ENCODE measurements at places on chromosomes 11 and 22.

GRCh38 chr22:47201996-47202818, 439.8 kb downstream of the TBC1D22A start:
- DNase-seq, result no peak

DNA sequence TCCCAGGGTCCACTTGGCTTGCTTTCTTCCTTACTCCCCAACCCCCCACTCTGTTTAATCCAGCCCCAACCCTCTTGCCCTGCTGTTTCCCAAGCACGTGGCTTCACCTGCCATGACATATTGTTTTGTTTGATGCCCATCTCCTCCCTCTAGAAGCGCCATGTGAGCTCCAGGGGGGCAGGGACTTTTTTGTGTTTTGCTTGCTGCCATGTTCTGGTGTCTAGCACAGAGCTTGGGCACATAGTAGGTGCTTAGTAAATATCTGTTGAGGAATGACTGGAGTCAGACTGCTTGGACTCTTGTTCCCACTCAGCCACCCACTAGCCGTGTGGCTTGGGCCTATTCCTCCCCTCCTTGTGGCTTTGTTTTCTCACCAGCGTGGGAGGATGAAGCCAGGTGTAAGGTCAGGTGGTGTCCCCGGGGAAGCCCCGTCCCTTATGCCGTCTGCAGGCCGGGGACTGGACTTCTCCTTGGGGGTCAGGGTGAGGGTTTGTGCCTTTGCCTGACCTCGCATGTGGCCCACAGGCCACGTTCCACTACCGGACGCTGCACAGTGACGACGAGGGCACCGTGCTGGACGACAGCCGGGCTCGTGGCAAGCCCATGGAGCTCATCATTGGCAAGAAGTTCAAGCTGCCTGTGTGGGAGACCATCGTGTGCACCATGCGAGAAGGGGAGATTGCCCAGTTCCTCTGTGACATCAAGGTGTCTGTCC, 3.8 kb downstream of the AIP start:
- no peak for DNase-seq

DNA sequence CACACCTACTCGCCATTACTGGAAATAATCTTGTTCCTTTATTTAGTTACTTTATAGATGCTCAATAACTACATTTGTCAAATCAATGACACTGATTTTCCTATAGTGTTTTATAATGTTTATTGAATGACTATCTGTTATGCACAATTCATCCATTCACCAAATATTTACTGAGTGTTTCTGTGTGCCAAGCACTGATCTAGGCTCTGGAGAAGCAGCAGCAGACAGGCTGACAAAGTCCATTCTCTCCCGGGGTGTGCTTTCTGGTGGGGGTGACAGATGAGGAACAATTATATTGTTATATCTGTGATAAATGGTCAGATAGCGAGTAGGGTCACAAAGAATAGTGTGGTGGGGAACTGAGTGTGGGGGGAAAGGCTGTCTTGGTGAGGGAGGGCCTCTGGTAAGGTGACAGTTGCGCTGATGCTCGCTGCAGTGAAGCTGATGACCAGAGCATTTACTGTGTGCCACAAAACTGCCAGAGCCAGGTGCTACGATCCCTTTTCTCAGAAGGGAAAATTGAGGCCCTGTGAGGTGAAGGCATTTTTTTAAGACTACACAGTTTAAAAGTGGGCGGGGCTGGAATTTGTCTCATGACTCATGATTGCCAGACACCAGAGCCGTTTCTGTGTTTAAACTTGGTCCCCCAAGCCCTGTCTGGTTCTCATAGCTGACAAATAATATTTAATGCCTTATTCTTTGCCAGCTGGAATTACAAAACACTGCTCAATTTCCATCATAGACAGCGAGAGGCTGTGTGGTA, 10.2 kb downstream of the PACS1 start:
- no peak for DNase-seq

- peak; percentile 64 for DNase-seq
Observed at GRCh38 chr11:33329705-33330329, 72.6 kb downstream of the HIPK3 start.

- DNase-seq, result no peak
Observed at GRCh38 chr11:87466223-87466622, 428.5 kb downstream of the TMEM135 start.

DNA sequence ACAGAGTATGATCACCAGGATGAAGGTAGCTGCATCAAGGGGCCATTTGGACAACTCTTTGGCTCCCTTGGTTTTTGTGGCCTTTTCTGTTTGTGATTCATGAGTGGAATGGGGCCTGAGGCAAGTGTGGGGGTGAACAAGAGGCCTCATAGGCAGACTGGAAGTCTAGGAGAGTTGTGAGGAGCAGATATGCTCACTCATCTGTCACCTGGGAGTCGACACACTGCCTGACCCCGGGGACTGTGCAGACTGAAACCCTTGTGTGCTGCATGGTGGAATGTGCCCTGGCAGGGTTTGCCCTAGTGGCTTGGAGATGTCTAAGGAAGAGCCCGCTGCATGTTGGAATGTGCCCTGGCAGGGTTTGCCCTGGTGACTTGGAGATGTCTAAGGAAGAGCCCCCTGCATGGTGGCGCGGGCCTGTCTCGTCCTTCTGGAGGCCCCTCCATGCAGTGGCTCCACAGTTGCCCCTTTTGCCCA, 60.0 kb downstream of the MED15 start:
- DNase-seq, result no peak

- no peak for DNase-seq
Observed at GRCh38 chr11:96481771-96482170, 92.0 kb downstream of the JRKL start.

DNA sequence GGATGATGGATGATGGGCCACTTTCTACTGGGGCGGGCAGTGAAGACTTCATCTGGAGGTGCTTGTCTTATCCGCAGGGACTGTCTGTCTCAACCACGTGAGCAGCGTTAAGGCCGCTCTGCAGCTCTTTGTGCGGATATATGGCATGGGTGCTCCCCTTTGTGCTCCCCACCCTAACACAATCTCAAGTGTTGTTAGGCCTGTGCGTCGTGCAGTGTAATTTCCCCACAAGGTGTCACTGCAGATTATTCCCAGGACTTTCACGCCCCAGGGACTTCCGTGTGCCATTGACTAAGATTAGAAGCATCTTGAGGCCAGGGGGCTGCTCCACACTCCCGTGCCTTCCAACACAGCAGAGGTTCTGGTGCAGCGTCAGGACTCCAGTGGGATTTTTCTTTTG, 65.3 kb downstream of the TBC1D22A start:
- DNase-seq, result no peak

DNA sequence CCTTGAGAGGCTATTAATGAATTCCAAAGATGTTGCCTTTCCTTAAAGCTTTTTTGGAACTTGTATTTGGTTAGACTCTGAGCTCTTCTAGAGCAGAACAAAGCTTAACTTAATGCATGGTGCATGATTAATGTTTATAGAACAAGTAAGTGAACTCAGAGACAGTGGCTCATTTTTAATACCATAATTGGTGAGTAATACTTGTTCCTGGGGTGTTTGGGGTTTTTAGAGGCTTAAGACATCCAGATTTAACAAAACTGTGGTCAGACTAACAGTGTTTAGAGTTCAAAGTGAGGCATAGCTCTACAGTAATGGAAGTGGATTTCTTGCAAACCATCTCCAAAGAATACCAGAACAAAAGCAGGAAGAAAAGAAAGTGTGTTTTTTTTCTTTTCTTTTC, 73.7 kb upstream of the CTSC start:
- no peak for DNase-seq

GRCh38 chr11:123616505-123617198, 37.8 kb downstream of the SCN3B start:
- DNase-seq, result no peak

DNA sequence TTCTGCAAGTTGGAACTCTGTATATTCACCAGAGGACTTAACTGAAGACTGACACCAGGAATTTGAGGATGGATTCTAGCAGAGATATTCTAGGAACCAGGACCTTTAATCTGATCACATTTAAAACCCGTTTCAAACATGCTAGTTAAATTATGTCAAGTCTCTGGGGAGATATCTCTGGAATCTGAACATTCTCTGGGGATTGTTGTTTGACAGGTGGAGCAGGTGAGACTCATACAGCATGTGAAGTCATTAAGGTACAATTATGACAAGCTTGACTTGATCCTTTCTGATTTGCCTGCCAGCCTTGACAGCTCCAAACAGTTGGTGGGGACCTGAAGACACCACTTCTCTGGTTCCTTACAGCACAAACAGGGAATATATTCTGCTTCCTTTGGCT, 100.3 kb downstream of the FAT3 start:
- no peak for DNase-seq

DNA sequence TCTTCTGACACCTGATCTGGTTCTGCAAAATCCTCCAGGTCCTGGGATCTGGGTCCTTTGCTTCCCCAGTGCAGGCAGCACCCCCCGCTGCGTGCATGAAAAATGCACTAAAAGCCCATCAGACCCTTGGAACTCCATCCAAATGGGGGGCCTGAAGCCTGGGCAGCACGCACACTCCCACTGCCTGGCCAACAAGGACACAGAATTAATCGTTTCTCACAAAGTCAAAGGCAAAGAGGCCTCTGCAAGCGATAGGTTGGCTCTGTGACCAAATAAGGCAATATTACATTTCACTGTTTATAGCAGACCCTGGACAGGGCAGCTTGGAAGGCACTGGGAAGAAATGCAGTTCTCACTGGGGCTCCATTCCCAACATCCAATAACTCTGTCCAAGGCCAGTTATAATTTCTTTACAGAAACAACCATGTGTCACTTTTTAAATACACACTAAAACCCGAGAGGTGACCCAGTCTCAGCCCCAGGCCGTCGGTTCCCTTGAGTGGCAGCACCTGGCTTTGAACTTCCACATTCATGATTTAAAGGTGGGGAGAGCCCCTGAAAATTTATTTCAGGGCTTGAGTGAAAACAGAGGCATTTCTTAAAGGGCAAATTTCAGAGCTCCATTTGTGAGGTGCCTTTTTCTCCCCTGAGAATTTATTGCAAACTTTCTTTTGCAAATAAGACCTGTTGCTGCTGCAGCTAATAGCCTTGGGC, 114.4 kb upstream of the ANO1 start:
- no peak for DNase-seq

- no peak for DNase-seq
Observed at GRCh38 chr11:63920126-63920938, 3.4 kb upstream of the RCOR2 start.

GRCh38 chr11:81840380-81840779, 893.3 kb downstream of the FAM181B start:
- DNase-seq, result no peak

DNA sequence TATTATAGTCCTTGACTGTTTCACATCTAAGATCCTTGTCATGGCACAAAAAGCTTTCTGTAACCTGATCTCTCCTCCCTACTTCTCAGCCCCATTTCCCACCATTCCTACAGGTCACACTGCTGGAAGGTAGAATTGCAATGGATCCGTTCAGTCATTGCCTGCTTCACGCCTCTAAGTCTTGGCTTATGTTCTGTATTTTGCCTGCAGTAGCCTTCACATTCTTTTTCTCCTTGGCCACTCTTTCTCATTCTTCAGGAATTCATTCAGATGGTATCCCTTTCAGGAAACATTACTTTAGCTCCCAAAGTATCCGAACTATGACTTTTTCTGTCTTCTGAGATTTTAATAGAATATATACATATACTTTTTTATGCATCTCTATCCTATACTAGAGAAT, 731.5 kb downstream of the NTM start:
- no peak for DNase-seq

DNA sequence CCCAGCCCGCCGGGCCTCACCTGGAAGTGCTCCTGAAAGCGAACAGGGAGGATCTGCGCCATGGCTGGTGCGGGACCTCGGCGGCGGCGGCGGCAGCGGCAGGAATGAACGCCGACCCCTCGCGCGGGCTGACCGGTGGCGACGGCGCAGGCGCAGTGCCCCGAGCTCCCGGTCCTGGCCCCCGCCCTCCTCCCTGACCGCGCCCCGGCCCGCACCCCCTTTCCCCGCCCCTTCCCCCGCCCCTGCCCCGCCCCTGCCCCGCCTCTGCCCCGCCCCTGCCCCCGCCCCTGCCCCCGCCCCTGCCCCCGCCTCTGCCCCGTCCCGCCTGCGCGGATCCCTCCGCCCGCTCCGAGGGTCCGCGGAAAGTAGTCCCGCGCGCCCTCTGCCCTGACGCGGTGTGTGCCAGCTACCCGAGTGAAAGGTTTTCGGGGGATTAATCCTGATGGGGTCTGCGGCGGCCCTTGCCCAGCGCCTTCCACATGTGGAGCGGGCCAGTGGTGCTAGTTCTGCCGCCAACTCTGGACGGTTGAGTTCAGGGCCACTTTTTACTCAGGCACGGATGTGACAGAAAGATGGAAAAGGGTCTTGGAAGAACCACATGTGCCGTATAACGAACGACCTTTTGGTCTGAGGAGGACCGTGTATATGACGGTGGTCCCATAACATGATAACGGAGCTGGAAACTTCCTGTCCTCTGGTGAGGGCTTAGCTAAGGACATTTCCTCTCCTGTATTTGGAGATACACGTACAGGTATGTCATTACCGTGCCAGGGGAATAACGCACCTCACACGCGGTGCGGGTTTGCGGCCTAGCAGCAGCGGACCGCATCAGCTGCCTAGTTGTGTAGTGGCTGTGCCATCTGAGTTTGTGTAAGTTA, at the start of gene CLTCL1:
CLTCL1 (minus strand) TSS at position 140 of the 878 bp plus-strand sequence; CDS start at position 62, 78 bp downstream.
- DNase-seq, result peak; percentile 63

DNA sequence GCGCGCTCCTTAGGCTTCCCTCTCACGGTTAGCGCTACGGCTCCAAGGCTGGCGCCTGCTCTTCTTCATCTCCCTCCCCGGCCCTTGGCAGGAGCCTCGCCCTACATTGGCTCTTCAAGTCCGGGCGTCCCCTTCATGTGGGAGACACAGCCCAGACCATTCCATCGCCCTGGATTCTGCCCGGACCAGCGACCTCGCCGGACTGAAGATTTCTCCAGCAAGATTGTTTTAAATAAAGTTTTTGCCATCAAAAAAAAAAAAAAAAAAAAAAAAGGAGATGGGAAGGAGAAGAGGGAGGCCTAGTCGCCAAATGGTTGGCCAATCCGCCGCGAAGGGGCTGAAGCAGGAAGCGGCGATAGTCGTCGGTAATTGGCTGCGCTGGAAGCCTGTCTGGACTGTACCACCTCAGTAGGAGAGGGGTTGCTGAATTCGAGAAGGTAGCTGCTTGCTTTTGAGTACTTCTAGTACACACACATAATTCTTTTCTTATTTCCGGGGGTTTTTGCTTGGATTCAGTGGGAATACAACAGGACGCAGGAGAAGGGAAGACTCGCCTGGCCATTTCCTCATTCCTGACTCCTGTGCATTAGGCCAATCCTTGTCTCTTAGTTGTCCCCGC, 688 bp upstream of the ZDHHC5 start:
- DNase-seq, result peak; percentile 100

GRCh38 chr11:116970485-116971292, 127.5 kb downstream of the SIK3 start:
- DNase-seq, result no peak
